T-helper 1 cell (primary cell): ENCODE measurements at places on chromosomes 12 and 14.
A peak's percentile ranks its signal among the peaks of the same experiment; 100 is the strongest.

DNA sequence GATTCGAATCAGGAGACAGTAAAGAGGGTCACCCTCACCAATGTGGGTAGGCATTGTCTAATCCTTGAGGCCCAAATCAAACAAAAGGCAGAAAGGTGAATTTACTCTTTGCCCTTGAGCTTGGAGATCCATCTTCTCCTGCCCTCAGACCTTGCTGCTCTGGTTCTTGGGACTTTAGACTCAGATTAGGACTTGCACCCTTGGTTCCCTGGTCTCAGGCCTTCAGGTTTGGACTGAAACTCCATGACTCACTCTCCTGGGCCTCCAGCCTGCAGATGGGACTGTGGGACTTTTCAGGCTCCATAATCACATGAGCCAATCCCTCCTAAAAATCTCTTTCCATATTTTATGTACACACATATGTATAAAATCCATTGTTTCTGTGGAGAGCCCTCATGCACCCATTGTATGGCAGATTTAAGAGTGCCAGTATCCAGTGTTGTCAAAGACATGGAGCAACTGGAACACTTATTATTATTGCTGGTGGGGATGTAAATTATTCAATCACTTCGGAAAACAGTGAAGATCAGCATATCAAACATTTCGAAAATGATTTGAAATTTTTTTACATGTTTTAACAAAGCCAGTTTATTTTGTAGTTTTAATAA is 48.7 kb downstream of the EID3 start:
- DNase-seq = no peak

- DNase-seq = peak; percentile 23
Measured at GRCh38 chr12:106841510-106842302, 67.2 kb downstream of the RIC8B start.

GRCh38 chr14:63727736-63728728 is at the start of gene SGPP1:
Gene SGPP1 (minus strand): TSS chr14:63728065. CDS start chr14:63727944, 121 bp downstream.
- DNase-seq = peak; percentile 72

- no peak for DNase-seq
Measured at GRCh38 chr12:52130711-52131110, 51.2 kb downstream of the SMIM41 start.

DNA sequence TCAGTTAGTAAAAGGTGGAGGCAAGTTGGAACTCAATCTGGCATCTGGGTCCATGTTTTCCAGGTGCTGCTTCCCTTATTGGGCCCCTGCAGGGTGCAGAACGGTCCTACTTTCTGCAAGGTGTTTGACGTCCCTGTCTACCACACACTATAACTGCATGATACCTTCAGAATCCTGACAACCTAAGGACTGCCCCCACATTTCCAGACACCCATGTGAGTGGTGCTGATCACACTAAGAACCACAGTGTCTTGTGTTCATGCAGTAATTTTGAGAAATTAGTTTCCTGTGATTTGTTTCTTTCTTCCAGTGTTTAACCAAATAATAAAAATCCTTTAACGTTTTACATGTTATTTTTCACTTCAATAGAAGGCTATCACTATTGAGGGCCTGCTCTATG is 121.1 kb upstream of the MDM1 start:
- no peak for DNase-seq

DNA sequence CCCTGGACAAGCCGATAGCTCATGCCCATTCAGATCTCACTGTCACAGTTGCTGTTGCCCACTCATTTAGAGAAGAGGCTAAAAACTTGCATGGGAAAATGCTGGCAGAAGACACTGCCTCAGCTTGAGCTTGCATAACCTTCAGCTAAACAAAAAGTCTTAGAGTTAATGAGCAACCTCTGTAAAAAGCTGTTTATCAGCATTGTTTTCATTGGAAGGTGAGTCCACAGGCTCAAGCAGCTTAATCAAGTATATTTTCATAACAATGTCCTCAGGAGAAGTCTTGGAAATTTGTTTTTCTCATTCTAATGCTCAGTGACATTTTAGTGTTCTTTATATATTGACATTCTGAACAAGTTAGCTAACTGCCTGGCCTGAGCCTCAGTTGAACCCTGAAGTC is 872.9 kb downstream of the TMTC2 start:
- no peak for DNase-seq

DNA sequence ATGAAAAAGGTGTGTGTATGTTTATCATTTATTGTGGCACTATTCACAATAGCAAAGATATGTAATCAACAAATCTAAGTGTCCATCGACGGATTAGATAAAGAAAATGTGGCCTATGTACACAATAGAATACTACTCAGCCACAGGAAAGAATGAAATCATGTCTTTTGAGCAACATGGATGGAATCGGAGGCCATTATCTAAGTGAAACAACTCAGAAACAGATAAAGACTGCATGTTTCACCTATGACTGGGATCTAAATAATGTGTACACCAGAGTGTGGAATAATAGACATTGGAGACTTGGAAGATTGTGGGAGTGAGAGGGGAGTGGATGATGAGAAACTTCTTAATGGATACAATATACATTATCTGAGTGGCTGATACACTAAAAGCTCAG is 44.0 kb downstream of the CCER1 start:
- DNase-seq = no peak

DNA sequence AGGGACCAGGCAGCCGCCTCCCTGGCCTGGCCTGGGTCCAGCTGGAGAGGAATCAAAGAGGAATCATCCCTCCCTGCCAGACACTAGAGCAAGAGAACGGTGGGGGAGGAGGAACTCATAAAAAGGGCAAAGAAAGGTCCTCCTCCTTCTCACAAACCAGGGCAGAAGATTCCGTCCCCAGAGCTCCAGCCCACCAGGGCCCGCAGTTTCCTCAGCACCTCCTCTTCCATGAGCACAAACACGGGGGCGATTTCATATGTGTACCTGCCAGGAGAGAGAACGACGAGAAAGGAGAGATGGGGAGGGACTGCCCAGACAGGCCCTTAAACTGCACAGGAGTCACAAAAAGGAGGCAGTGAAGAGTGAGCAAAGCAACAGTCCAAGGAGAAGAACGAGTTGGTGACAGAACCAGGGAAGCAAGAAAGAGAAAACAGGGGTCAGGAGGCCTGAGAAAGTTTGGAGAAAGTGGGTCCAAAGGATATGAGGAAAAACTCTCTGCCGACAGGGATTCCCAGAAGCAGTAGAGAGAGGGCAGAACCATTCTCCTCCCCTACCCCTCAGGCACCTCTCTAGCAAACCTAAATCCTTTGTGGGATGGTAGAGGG is 8.7 kb upstream of the ZNF740 start:
- DNase-seq = no peak

- DNase-seq = no peak
Measured at GRCh38 chr14:60003991-60004390, 84.0 kb downstream of the LRRC9 start.

- DNase-seq = no peak
Measured at GRCh38 chr12:31742891-31743290, 14.1 kb upstream of the AMN1 start.

- no peak for DNase-seq
Measured at GRCh38 chr12:110739894-110740293, 2.8 kb downstream of the PPP1CC start.

- no peak for DNase-seq
Measured at GRCh38 chr12:75818863-75819262, 212.7 kb downstream of the PHLDA1 start.

GRCh38 chr12:45379261-45379660 is 163.4 kb downstream of the ANO6 start:
- DNase-seq = no peak

DNA sequence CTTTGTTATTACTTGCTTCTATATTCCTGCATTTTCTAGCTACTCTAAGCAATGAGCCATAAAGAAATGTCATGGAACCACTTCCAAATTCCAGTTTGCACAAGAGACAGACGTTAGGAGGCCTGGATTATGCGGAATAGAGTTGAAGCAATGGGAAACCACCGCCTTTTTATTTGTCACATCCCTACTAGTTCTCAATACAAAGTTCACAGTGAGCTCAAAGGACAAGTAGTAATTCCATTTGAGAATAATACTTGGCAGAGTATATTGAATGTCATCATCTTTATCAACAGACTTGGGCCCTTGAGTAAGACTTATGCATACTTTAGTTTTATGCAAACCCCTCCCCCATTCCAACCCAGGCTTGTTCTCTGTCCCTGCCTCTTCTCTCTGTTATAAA is 3.7 kb upstream of the SLC15A5 start:
- DNase-seq = no peak

GRCh38 chr12:17304503-17305347 is 698.8 kb upstream of the LMO3 start:
- DNase-seq = no peak

- no peak for DNase-seq
Measured at GRCh38 chr12:39227218-39227617, 215.7 kb downstream of the KIF21A start.

DNA sequence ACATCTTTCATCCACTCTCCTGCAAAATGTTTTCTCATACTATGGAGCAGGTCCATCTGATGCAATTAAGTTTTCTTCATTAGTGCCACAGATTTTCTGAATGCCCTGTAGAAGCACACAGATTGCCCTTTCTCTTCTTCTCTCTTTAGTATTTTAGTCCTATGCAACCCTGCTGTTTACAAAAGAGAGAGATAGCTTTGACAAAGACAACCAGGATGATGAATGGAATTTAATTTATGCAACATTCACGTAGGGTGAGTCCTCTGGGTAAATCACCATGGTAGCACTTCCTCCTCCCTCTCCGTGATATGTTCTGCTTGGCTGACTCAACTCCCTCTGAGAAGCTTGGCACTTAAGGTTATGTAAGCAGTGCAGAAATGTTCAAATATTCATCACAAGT is 400.9 kb upstream of the PDE3A start:
- DNase-seq = no peak

DNA sequence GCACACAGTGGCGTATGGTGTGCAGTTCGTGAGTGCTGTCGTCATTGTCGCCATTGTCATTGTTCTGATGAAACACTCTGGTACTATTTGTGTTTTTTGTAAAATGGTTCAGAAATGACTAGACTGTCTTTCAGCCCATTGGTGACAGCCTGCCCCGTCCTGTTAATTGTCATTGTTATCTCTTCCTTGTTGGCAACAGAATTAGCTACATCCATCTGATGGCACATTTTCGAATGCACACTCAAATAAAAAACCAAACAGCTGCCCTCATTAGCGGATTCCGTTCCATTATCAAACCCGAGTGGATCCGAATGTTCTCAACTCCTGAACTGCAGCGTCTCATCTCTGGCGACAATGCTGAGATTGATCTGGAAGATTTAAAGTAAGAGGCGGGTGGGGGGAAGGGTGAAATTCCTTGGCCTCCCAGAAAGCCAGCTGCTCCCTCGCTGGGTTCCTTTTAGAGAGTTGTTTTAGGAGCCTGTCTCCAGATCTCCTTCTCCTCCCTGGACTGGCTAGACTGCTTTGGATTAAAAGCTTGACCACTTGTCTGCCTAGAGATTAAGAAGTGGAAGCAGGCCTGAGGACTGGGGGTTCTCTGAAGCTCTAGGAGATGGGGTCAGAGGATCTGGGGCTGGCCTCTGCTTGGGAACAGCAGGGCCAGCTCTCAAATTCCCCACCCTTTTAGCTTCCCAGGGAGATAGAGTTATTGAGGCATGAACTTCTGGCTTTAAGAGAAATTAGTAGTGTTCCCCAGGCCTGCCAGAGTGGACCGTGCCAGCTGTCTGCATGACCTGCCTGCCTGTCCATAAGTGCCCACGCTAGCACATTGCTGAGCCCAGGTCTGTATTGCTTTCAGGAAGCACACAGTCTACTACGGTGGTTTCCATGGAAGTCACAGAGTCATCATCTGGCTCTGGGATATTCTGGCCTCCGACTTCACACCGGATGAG is 43.3 kb downstream of the MMAB start:
- no peak for DNase-seq

DNA sequence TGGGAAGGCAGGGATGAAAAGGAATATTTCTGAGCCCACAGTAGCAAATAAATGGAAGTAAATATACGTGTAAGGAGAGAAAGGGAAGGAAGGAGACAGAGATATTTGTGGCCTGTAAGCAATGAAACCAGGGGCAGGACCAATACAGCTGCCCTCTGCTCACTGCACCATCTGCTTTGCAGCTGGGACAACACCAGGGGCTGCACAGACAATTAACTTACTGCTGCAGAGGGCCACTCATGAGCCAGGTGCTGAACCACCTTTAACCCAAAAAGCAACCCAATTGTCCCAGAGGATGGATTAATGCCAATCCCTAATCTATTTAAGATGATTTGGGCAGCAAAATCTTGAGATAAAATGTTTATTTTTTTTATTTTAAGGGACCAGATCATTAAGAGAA is 30.6 kb upstream of the TMX1 start:
- DNase-seq = no peak

- DNase-seq = no peak
Measured at GRCh38 chr14:23727566-23728335, 91.6 kb downstream of the DHRS2 start.

GRCh38 chr14:32078023-32078857 is 1.1 kb downstream of the ARHGAP5 start:
- no peak for DNase-seq

DNA sequence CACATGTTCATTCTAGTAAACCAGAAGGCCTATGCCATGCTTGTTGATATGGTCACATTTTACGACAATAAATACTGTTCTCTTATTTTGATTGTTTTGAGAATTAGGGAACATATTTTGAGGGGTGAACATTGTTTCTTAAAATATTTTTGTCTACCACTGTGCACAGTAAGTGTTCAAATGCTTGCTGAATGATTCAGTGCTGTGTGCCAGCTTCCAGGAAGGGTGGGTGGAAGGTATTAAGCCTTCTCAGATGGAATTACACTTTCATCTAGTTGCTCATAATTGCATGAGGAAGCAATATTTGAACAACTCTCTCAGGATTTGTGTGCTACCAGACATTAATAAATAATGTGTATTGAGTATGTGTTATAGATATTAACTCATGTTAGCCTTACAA is 15.5 kb upstream of the TMX1 start:
- DNase-seq = no peak

DNA sequence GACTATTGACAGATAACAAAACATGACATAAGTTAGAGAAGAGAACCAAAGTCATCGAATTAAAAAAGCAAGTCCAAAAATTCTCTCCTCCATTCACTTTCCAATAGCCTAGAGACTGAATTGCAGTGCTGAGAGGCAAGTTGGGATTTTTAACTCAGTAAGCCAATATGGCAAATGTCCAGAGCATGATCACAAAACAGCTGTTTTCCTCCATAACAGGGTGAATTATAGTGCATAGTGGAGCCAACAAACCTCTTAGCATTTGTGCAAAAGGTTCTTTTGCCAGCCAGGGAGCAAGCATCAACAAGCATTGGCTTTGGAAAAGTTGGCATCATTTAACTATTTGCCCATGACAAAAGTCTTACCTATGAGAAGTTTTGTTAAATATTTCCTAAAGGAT is 458.8 kb upstream of the NOVA1 start:
- DNase-seq = no peak
